Effector memory CD4-positive, alpha-beta T cell (primary cell): ENCODE measurements at places on chromosomes 3 and 15.
A peak's percentile ranks its signal among the peaks of the same experiment; 100 is the strongest.

DNA sequence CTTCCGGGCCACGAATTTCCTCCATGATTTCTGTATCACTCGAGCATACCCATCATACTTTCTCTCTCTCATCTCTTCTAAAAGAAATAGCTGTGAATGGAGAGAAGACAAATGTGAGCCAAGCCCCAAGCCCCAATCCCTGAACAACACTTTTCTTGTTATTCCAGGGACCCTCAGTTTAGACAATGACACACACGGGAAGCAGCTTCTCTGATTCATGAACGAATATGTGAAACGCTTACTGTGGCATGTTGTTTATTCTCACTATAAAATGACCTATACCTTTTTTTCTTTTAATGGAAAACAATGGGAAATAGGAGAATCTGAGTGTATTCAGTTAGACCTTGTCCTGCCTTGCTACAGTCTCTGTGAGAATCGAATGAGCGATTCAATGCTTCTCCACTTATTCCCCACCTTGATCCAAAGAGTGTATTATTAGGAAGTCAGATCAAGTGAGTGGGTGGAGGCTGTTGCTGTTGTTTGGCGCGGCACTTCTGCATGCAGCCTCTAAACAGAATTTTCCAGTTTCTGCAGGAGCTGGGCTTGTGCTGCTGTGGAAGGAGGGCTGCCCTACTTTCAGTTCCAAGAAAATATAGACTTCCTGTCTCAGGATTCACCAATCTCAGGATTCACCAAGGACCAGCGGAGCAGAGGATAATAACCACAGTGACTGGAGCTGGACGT is 32.4 kb upstream of the LDHAL6B start:
- no peak for DNase-seq

DNA sequence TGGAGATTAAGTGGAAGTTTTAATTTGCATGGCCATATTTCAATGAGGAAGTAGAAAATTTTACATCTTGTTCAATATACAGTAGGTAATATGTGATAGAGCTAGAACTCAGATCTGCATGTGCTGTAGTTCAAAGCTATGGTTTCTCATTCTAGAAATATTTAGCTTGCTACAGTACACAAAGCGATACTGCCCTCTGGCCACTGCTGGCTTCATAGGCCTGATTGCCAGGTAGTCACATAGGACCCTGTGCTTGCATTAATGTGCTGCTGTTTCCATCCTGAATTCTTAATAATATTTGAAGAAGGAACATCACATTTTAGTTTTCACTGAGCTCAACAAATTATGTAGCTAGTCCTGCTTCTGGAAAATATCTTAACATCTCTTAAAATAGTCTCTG is 87.0 kb downstream of the PLSCR2 start:
- no peak for DNase-seq

GRCh38 chr15:63826528-63826927 is 7.2 kb downstream of the HERC1 start:
- no peak for DNase-seq

DNA sequence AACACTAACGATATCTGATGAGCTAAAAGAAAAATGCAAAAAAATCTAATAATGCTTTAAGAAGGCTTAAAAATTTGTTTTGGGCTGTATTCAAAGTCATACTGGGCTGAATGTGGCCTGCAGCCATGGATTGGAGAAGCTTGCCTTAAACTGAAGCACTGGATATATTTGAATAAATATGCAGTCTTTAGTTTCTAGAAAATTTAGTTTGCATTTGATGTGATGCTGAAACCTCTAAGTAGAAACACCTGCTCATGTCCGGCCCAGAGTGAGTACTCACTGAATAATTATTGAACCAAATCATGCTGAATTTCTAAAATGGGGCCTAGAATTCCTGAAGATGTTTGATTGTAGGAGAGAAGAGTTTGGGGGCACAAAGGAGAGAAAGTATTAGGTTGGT is 43.9 kb downstream of the ABHD5 start:
- DNase-seq: no peak

DNA sequence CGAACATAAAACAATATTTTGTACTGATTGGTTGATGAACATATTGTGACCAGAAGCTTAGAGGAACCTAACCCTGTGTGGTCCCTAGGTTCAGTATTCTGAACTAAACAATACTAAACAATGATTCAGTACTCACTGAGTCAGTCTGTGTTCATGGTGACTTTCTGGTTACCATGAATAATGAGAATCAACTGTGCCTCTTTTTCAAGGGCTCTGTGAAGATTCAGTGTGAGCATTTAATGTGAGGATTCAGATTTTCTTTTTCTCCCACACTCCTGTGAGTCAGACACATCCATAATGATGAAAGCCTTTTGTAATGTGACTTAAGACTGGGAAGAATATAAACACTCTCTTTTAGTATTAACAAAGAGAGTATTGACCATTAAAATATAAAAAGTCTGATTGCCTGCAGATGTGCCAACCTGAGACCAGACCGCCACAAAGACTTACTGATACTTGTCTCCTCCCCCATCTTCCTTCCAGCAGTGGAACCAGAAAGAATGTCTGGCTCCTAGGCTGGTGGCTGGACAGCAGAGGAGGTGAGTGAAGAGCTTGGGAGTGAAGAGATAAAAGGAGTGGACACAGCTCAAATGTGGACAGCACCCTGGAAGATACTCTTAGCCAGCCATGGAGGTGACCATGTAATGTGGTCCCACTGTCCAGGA is 17.6 kb upstream of the ACTL6A start:
- DNase-seq: no peak

- no peak for DNase-seq
Observed at GRCh38 chr3:100972867-100973266, 20.4 kb downstream of the ABI3BP start.

- no peak for DNase-seq
Observed at GRCh38 chr3:41863024-41863423, 98.9 kb downstream of the ULK4 start.

GRCh38 chr3:73513260-73513659 is 111.5 kb downstream of the PDZRN3 start:
- DNase-seq: no peak

DNA sequence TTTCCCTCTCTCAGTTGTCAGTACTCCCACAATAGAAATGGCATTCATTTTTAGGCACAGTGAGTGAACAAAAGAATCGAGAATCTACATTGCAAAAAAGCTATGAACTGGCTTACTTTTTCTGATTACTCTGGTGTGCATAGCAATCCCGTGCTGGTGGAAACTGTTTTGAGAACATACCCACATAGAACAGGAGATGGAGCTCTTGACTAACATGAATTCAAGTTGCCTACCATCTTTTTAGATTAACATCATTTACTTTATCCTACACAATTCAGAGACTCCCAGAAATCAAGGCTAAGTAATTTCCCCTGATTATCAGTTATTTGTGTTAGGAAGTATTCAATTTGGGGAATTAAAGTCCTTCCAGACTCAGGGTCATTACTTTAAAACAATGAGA is 326.6 kb downstream of the ARPP21 start:
- DNase-seq: no peak

DNA sequence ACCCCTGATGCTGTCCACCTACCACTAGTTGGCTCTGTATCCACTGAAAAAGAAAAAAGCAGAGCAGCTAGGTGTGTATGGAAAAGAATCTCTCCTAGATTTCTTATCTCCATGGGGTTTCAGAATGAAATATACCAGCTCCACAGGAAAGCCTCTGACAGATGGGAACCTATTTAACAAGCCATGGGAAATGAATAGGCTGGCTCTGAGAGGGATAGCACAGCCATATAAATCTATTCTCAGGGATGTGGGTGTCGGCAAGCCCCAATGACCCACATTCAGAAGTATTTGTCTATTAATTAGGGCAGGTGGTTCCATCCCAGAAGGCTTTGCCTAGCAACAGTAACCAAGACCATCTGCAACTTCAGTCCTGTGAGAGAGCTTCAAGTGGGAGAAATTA is 694.1 kb downstream of the AGBL1 start:
- DNase-seq: no peak

DNA sequence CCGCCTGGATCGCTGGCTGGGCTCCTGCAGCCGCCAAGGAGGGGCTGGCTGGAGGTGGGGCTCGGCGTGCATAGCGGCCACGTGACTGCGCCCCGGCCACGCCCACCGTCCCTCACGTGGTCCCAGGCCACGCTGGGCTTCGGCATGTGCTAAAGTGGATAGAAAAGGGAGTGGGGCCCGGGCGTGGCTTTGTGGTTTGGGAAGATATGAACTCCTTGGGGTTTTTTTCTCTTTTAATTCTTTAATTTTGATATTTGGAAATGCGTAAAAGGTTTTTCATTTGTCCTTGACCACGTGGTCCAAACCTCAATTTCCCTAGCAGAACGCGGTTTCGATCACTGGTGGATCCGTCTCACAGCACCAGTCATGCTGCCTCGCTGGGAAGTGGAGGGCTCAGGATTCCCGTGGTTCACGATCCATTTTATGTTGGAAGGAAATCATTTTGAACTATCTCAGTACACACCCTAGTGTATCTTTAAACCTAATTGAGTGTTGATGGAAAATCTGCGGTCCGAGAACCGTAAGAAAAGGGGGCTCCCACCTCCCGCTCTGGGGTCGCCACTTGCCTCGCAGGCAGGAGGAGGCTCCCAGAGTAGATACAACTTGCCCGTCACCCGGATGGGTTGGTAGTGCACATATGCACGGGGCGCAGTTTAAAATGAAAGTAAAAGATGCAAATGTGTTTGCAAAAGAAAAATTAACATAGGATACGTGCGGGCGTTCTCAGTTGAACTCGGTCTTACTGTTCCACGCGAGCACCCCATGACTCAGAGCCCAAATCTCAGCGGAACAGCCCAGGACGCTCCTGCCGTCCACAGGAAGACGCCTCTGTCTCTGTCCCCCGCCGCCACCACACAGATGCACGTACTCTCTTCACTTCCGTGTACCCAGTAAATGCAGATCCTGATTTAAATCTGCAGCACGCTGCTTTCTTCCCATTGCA is 141.9 kb downstream of the PGPEP1L start:
- peak; percentile 64 for DNase-seq

DNA sequence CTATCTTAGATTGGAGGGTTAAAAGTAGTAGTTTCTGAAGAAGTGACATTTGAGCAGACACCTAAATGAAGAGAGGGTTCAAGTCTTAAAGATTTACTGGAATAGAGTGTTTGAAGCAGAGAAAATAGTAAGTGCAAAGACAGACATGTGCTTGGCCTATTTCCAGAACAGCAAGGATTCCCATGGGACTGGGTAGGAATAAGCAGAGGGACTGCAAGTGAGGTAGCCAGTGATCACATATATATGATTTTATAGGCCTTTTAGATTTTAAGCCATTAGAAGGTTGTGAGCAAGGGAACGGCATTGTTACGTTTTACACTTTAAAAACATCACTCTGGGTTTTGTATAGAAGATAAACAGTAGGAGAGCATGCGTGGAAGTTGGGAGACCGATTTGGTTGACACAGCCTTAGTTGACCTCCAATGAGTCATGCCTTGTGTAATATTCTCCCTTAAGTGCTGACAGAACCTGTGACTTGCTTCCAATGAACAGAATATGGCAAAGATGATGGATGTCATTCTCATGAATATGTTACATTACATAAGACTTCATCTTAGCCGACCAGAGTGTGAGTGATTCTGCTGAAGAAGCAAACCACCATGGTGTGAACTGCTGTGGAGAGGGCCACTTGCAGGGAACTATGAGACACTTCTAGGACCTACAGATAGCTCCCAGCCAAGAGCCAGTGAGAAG is 37.1 kb upstream of the SLC4A7 start:
- no peak for DNase-seq

- no peak for DNase-seq
Observed at GRCh38 chr3:151539599-151539998, 78.7 kb upstream of the IGSF10 start.

DNA sequence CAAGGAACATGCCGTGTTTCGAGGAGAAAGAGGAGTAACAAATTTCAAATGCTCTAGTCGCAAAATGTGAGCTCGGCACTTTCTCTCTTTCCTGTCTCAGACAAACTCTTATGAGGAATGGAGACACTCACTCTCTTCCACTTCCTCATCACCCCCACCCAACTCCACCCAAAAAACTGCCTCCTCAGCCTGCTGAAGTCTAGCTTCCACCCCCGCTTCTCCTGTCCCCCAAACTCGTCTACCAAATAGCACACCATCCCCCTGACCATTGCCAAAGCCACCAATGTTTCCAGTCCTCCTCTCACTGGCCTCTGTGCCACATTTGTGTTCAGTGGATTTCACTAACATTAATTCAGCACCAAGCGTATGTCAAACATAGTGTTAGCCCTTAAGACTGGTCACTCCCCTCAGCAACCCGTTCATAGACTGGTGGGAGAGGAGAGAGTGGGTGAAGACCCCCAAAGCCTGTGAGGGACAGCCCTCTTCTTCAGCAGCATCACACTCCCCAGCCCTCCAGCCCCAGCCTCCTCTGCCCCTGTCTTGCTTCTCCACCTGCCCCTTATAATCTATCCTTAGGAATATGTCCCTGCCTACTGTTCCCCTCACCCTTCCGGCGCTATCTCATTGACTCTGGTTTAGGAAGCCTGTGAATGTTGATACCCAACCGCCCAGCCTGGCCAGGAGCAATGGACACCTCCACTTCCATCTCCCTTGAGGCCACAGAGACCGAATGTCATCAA is 77.3 kb downstream of the FAM174B start:
- no peak for DNase-seq

- no peak for DNase-seq
Observed at GRCh38 chr3:59880717-59881116, 830.9 kb upstream of the CFAP20DC start.

- DNase-seq: no peak
Observed at GRCh38 chr3:101532783-101533602, 20.0 kb upstream of the SENP7 start.

DNA sequence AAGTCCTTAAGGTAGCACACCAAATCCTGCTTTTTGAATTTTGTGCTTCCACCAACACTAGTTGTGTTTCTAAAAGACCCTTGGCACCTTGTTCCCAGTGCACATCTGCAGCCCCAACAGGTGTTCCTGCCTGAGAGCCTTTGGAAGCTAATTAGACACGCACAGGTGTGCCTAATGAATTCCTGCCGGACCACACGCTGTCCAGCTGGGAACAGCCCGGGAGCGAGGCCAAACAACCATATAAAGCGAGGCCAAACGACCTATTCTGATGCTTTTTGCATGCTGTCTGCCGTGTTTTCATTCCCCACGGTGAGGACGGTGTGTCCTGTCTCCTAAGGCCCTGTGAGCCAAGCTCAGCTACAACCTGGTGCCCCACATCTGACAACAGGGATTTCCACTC is 99.5 kb downstream of the ATG7 start:
- DNase-seq: no peak

DNA sequence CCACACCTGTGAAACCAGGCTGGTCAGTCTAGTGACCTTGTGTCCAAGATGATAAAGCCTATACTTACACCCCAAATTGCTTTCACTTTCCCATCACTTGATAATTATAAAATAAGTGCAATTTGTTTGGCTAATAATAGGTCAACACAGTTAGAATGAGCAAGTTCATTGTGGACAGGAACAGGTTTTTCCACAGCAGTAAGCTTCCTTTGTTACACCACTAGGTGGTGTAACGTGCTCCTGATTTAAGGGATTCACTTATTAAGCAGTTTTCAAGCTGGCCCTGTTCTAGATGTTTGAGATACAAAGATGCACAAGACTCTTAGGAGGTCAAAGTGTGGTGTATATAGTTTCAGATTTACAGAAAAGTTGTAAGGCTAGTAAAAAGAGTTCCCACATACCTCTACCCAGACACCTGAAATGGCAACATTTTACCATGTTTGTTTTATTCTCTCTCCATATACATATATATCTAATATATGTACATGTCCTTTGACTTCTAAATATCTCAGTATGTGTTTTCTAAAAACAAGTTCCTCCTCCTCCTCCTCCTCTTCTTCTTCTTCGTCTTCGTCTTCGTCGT is 6.8 kb upstream of the MFSD1 start:
- no peak for DNase-seq

GRCh38 chr3:107761391-107761790 is 238.6 kb downstream of the BBX start:
- no peak for DNase-seq
